T-helper 2 cell (primary cell): ENCODE measurements at places on chromosomes 4 and X.

- no peak for DNase-seq
Measured at GRCh38 chrX:125131164-125131563, 188.5 kb upstream of the TEX13C start.

DNA sequence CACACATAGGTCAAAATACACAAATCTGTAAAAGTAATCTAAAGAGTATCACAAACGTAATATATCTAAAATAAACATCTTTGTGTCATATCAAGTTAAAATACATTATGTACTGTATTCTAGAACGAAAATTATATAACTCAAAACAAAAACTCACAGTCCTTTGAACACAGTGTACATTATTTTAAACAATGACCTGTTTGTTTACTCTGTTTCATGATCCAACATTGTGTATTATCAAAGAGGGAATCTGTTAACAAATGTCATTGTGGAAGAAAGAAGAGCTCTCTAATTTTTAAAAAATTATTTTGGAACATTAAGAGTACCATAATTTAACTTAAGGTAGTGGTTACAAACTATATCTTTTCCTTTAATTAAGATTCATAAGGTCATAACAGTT, 144.1 kb downstream of the FRYL start:
- no peak for DNase-seq

DNA sequence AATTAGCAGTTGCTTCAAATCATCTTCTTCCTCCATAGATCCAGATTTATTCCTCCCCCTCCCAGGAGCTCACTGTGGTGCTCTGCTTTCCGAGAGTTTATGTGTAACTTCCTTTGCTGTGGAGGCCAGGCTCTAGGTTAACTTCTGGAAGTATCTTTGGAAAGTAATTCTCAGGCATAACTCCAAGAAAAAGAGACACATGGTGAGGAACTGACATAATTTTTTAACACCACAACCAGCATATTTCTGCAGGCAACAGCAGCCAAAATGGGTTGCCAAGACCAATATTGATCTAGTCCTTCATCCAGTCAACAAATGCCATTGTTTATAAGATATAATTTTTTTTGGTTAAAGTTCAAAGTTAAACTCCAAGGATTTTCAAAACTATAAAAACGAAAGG, 114.5 kb upstream of the RBPJ start:
- DNase-seq, result no peak

GRCh38 chrX:20547611-20548051, 280.9 kb upstream of the RPS6KA3 start:
- no peak for DNase-seq

GRCh38 chr4:20251796-20252655, at the start of gene SLIT2:
Gene SLIT2 (plus strand): TSS chr4:20251905. CDS start chr4:20253816, 1,911 bp downstream.
- DNase-seq, result no peak
